ENCODE measurements at places on chromosomes 3 and 15. TPM values are rescaled to one million over a fixed set of nuclear protein-coding genes. Genes with fewer than 3 reads are reported as not detected.

SCN11A gene
- total RNA-seq = 1.1 TPM

REC114 gene
- not detected for total RNA-seq

DNA sequence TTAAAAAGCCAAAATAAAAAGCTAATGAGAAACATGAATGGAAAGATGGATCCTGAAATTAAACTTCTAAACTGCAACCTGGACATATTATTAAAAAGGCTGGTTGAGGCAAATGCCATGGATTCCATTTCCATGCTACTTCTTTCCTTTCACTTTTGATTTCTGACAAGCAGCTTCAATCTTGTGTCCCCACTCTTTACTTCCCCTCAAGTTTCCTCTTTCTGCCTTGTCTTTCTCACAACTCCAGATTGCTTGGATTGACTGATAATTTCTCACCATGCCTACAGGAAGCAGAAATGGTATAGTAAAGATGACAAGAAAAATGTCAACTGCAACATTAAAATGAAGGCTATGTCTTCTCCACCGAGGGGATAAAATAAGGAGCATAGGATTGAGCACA is 1136.7 kb downstream of the TUSC7 start:
- DNase-seq = no peak

GRCh38 chr3:176514297-176514696 is 683.0 kb downstream of the TBL1XR1 start:
- peak; percentile 4 for DNase-seq

DNA sequence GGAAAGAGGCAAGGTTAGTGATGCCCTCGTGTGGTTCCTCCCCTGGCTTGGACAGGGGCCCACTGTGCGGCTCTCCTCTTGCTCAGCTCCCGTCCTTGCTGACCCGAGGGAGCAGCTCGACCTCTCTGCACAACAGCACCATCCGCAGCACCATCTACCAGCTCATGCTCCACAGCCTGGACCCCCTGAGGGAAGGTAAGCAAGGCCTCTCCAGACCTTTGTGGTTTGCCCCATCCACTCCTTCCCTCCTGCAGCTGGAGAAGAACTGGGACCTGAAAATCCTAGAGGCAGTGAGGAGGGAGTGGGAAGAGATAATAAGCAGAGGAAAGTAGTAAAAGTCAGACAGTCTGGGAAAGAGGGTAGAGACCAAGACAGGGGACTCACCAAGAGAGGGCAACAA is 17.8 kb downstream of the SLC24A1 start:
- DNase-seq = no peak

CCDC39 gene
- not detected for total RNA-seq

- DNase-seq = peak; percentile 26
Observed at GRCh38 chr3:158103887-158104327, 2.3 kb downstream of the SHOX2 start.

- peak; percentile 74 for DNase-seq
Observed at GRCh38 chr3:25663347-25663868, 1.3 kb downstream of the TOP2B start.

- no peak for DNase-seq
Observed at GRCh38 chr15:38145651-38146111, 107.0 kb upstream of the SPRED1 start.

LEKR1 gene
- total RNA-seq = not detected

GRCh38 chr15:70954171-70954570 is 61.5 kb downstream of the LRRC49 start:
- no peak for DNase-seq

DNA sequence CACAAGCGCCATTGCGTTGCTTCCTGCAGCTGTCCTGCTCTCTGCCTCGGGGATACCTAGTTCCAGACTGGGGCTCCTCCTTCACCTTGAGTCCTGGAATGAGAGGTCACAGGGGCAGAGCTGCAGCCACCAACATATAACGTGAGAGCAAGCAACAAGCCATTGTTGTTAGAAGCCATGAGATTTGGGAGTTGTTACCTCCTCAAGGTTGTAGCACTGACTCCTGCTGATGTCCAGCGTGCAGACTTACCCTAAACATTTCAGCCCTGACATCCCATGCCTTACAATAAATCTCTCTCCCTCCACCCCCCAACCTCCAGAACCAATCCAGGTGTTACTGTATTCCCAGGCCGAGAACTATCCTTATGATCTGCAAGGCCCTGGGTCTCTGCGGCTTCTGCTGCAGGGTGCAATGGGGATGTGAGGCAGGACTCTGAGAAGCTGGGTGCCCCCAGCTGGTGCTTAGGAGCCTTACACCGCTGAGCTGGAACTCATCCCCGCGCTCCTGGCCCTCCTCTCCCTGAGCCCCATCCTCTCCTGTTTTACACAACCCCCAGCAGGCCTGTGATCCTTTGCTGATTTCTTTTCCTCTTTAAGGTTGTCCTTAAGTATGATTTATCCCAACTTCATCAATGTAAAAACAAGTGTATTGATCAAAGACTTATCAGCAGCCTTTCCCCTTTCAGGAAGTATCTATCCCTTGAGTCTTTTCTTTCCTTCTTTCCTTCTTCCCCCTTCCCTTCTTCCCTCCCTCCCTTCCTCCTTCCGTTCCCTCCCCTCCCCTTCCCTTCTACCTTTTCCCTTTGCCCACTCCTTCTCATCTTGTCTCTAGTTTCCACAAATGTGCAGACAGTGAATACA is 84.2 kb upstream of the ABHD2 start:
- DNase-seq = no peak

GRCh38 chr3:33537133-33537532 is 96.9 kb upstream of the UBP1 start:
- no peak for DNase-seq

GRCh38 chr15:99437315-99438223 is 128.2 kb upstream of the MEF2A start:
- peak; percentile 6 for DNase-seq

ASB14 gene
- not detected for total RNA-seq

DNA sequence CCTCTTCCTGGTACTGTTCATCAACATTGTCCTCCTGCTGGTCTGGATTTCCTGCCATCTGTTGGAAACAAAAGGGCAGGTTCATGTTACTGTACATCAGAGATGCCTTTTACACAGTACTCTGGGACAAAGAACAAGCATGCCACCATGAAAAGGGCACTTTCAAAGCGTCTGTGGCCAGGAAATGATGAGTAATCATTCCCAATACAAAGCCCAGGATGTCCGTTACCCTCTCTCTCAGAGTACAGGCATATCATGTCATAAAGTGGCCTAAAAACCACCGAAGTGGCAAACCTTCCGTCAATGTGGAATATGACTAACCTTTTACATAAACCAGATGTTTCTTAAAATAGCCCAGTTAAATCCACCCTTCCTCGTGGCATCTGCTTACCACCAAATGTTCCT is 71.2 kb downstream of the GOLIM4 start:
- DNase-seq = peak; percentile 23

DNA sequence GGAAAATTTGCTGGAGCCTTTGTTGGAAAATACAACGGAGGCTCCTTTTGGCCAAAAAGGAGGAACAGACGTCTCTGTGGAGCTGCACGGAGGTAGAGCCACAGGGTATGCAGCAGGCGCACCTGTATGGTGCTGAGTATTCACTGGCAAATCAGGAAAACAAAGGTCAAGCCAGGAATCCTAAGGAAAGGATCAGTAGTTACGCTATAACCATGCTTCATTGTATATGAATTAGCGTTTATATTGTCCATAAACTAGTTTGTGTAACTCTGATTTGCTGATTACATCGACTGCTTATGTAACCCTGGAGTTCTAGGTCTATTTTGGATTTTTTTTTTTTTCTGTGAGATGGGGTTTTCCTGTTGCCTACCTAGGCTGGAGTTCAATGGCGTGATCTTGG is 45.4 kb downstream of the LPP start:
- no peak for DNase-seq

DNA sequence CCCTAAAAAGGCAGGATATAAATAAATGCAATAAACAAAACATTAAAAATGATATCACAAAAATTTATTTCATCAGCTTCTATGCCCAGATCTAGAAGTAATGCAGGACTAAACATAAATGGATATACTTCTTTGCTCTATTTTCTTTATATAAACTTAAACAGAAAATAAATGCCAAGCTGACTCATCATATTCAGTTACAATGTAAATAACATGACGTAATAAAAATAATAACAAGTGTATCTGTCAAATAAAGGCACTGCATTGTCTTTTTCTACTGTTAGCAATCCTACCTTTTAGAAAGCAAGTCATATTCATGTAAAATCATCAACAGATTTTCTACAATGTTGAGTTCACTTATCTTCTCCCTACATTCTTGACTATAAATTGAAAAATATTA is 61.6 kb downstream of the NEK10 start:
- DNase-seq = no peak

MITF gene
- 26.4 TPM for total RNA-seq

DNA sequence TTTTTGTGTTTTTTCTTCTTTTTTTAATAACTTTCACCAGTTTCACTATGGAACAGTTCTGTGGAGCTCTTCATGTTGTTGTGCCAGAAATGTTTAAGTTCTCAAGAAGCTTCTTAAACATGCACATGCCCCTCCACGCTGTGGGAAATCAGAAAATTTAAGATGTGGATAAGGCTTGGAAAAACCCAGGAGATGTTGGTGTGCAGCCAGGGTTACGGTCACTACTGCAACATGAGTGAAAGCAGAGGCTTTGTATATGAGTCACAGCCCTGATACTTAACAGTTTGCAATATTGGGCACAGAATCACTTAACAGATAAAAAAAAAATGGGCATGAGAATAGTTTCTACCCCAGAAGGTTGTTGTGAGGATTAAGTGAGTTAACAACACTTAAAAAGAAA is 399.9 kb downstream of the LRTM1 start:
- DNase-seq = peak; percentile 22

DNA sequence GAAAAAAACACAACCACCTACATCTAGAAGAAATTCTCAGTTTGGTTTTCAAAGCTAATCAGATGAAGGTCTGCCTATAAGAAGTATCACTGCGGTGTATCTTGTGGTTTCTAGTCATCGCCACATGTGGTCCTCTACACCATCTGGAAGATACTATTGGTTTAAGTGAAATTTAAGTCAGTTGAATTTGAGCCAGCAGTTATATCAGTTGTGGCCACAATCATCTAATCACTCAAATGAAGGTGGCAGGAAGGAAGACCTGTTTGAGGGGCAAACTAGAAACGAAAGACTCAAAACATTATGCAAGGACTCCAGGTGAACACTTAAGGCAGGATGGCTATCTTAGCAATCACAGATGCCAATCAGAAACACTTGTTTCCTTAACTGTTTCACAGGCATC is 48.7 kb downstream of the ETV5 start:
- no peak for DNase-seq

DNA sequence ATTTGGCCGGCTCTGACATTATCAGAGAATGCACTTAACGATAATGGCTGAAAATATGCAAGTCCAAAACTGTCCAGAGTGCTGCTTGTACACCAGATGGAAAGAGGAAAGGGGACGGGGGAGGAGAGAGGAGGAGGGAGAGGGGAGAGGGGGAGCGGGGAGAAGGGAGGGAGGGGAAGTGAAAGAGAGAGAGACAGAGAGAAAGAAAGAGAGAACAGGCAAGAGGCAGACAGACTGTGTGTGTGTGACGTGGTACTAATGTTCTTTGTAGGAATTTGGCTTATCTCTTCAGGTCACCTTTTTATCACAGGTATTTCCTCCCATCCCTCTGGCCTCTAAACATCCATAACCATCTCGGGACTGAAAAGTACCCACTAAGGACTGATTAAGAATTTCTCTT is 75.1 kb upstream of the LMOD3 start:
- no peak for DNase-seq

GRCh38 chr15:92115834-92116233 is 262.3 kb downstream of the SLCO3A1 start:
- DNase-seq = no peak

DNA sequence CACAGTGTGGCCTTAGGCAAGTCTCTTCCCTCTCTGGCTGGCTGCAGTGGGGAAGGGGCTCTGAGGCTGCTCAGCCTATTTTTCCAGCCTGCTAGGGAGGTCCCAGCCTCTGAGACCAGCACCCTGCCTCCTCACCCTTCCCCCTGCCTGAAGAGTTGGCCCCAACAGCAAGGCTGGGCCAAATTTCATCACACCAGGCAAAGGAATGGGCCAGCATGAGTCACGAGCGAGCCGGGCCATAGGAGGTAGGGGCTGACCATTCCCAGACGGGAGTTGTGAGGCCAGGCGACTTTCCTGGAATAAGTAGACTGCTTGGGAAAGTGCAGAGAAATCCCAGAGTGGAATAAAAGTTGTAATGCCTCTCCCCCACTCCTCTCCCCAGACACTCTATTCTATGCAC is 5.7 kb upstream of the FBLN2 start:
- DNase-seq = no peak

AADAC gene
- 6.7 TPM for total RNA-seq

DNA sequence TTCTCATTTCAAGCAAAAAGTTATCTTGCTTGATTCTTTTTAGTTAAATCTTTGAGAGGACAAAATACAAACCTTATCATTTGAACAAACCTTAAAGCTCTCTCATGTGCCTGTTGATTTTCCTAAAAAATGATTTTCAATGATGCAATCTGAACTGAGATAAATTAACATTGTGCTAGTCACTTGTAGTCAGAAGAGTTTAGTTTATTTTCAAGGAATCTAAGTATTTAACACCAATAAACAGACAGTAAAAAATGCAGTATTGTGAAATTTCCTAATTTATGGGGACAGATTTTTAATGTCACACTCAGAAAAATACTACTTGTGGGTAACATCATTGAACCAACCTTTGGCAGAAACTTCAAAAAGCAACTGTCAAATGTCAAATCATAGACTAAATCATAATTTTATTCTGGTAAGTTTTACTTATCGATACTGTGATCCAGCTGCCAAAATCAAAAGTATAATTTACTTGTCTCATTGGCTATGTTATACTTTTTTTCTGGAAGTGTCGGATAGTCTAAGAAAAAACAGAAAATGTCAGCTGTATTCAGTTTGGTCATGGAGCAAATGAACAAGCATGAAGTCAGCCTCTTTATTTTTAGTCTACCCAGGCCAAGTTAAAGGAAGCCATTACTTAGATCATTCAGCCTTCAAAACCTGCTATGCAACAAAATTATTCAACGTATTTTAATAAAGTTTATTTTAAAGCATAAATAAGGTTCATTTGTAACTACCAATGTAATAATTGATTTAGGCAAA is 52.4 kb upstream of the FNDC3B start:
- DNase-seq = no peak

DNA sequence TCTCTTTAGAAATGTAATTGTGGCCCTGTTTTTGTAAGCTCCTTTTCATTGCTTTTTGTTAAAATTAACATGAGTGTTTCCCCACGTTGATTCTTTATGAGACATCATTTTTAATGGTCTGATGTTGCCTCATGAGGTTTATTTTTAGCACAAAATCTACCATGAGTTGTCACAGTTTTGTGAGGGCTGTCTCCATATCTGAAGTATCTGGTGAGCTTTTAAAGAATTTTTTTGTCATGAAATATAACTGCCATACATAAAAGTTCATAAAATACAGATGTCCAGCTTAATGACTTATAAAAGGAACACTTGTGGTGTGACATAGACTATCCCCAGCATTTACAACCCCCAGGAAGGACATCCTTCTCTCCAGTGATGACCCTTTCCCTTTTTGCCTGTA is 34.3 kb upstream of the CEMIP start:
- no peak for DNase-seq

OXSR1 gene
- 49.9 TPM for total RNA-seq

HRG gene
- not detected for total RNA-seq

GRCh38 chr3:30140356-30141075 is 465.9 kb upstream of the TGFBR2 start:
- no peak for DNase-seq

CSK gene
- total RNA-seq = 15.2 TPM

- DNase-seq = no peak
Observed at GRCh38 chr3:38645076-38645475, 4.4 kb downstream of the SCN5A start.

- DNase-seq = no peak
Observed at GRCh38 chr15:23022156-23022555, 17.2 kb downstream of the TUBGCP5 start.
